ENCODE measurements at places on chromosomes 4 and X. TPM values are rescaled to one million over a fixed set of nuclear protein-coding genes. Genes with fewer than 3 reads are reported as not detected.

Gene HTATSF1
- total RNA-seq, result 56.6 TPM

Gene GPR119
- total RNA-seq, result not detected

Gene H2BW2
- not detected for total RNA-seq

Gene TEC
- 1.9 TPM for total RNA-seq

Gene SULT1E1
- not detected for total RNA-seq

Gene SERPINA7
- total RNA-seq, result not detected

Gene PDGFC
- total RNA-seq, result 2.3 TPM

Gene TEX13B
- total RNA-seq, result not detected

Gene LINC00632
- 1.6 TPM for total RNA-seq

Gene SLC10A4
- total RNA-seq, result 4.4 TPM

Gene ZNF182
- 3.4 TPM for total RNA-seq

Gene ZFP42
- total RNA-seq, result not detected

Gene ADGRG4
- total RNA-seq, result not detected

Gene DUSP21
- not detected for total RNA-seq

Gene ARR3
- not detected for total RNA-seq

Gene FATE1
- 0.17 TPM for total RNA-seq

Gene NEUROG2
- 0.03 TPM for total RNA-seq

Gene SCD5
- total RNA-seq, result 6.2 TPM
